Upper lobe of left lung (tissue), 6 donors: ENCODE measurements at places on chromosomes 11 and 22. TPM values are rescaled to one million over a fixed set of nuclear protein-coding genes. Genes with fewer than 3 reads are reported as not detected.

GRCh38 chr22:48754611-48755058, 1073.0 kb downstream of the BRD1 start:
- DNase-seq = peak; percentile 10
- H3K4me1 ChIP-seq = no peaks in the 10 kb centered on the region
- H3K4me3 ChIP-seq = no peak overlapping the region
- no peak overlapping the region for H3K27ac ChIP-seq
- no peaks in the 10 kb centered on the region for H3K27me3 ChIP-seq

GRCh38 chr11:62431171-62431901, 12.5 kb downstream of the SCGB1A1 start:
- no peak overlapping the region for H3K4me3 ChIP-seq
- H3K27me3 ChIP-seq = no peaks in the 10 kb centered on the region
- H3K36me3 ChIP-seq = no peaks in the 10 kb centered on the region
- no peak overlapping the region for H3K27ac ChIP-seq
- DNase-seq = no peak
- peaks cover 23% of the 10 kb centered on the region for H3K4me1 ChIP-seq

DNA sequence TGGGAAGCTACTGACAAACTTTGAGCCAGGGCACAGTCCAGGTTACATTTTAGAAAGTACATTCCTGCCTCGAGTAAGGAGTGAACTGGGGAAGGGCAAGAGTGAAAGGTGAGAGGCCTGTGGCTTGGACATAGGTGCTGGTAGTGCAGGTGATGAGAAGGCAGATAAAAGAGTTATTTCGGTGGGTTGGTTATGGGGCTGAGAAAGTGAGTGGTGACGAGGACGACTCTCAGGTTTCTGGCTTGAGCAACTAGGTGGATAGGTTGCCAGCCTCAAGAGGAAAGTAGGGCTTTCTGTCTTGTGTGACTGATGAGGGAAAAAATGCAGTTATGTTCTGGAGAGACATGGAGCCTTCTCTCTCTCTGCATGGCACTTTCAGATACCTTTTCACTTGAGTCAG, 3.7 kb downstream of the POLR2F start:
- peaks cover 57% of the 10 kb centered on the region for H3K36me3 ChIP-seq
- no peaks in the 10 kb centered on the region for H3K27me3 ChIP-seq
- H3K27ac ChIP-seq = no peak overlapping the region

- H3K27me3 ChIP-seq = no peaks in the 10 kb centered on the region
- no peak overlapping the region for H3K27ac ChIP-seq
- H3K36me3 ChIP-seq = no peaks in the 10 kb centered on the region
- no peak for DNase-seq
- H3K4me3 ChIP-seq = no peak overlapping the region
- no peaks in the 10 kb centered on the region for H3K4me1 ChIP-seq
These were observed 9.2 kb downstream of the MYRF start for GRCh38 chr11:61761440-61762222.

DNA sequence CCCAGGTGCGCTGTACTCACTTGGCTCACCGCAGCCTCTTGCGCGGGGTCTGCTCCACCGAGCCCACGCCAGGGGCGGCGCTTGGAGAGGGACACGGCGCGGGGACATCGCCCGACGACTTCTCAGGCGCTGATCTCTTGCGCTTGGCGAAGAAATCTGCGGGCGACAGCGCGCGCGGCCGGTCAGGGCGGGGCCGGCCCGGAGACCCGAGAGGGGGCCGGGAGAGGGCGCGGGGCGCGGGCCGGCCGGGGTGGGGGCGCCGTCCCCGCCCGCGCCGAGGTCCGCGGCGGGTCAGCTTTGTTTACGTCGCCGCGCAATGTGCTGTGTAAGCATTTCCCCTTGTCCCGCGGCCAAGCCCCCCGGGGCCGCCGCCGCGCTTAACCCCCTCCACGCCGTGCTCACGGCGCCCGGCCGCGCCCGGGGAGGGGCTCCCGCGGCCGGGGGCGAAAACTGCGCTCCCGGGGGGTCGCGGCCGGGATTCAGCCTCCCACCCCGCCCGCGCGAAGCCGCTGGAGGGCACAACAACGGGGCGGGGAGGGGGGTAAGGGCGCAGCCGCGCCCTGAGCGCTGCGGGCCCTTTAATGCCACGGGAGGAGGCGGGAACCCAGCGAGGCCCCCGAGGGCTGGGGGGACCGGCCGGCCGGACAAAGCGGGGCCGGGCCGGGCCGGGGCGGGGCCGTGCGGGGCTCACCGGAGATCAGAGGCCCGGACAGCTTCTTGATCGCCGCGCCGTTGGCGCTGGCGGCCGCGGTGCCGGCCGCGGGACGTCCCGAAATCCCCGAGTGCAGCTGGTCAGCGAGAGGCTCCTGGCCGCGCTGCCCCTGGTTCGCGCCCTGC, 1.4 kb downstream of the CDKN1C start:
- H3K27me3 ChIP-seq = no peaks in the 10 kb centered on the region
- peaks cover 26% of the 10 kb centered on the region for H3K4me1 ChIP-seq
- H3K36me3 ChIP-seq = no peaks in the 10 kb centered on the region
- H3K27ac ChIP-seq = peak overlapping the region; percentile 91
- H3K4me3 ChIP-seq = peak overlapping the region; percentile 90

DNA sequence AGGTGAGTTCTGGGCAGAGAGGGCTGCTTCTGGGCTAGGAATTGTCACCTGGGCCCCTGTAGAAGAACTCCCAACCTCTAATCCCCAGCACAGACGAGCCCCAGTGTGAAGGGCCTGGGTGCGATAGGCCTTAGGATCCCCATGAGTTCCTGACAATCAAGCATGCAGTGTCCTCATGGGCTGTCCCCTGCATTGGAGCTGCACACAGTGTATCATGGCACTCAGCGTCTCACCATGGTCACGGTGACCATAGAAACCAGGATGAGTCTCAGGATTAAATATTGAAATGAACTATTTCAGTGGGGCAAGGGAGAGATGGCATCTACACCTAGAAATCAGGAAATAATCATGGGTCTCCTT, 292 bp downstream of the SCGB2A1 start:
- H3K27me3 ChIP-seq = no peaks in the 10 kb centered on the region
- DNase-seq = no peak
- peaks cover 3% of the 10 kb centered on the region for H3K4me1 ChIP-seq
- no peaks in the 10 kb centered on the region for H3K36me3 ChIP-seq
- no peak overlapping the region for H3K27ac ChIP-seq

DNA sequence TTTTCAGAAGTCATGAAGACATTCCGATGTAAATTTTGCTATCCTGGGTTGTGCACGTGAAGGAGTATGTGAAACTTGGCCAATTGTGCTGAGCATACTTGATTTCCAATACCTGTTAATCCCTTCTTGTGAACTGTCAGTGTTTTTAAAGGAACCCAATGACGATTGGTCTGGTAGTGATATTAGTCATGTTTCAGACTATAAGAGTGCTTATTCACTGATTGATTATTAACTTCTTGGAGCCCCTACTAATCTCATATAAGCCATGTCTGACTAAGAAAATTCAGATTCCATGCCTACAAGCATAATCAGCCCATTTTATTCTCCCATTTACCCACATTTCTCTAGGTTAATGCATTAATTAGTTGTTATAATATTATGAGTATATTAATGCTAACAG, 330.8 kb upstream of the MTNR1B start:
- DNase-seq = no peak
- H3K27ac ChIP-seq = no peak overlapping the region
- H3K4me1 ChIP-seq = no peaks in the 10 kb centered on the region
- no peaks in the 10 kb centered on the region for H3K27me3 ChIP-seq
- H3K4me3 ChIP-seq = no peak overlapping the region

Gene DNHD1
- total RNA-seq = 17.8 TPM

Gene ARVCF
- total RNA-seq = 54.5 TPM

Gene LINC01488
- total RNA-seq = not detected
